ENCODE measurements at places on chromosomes 12 and 14.

DNA sequence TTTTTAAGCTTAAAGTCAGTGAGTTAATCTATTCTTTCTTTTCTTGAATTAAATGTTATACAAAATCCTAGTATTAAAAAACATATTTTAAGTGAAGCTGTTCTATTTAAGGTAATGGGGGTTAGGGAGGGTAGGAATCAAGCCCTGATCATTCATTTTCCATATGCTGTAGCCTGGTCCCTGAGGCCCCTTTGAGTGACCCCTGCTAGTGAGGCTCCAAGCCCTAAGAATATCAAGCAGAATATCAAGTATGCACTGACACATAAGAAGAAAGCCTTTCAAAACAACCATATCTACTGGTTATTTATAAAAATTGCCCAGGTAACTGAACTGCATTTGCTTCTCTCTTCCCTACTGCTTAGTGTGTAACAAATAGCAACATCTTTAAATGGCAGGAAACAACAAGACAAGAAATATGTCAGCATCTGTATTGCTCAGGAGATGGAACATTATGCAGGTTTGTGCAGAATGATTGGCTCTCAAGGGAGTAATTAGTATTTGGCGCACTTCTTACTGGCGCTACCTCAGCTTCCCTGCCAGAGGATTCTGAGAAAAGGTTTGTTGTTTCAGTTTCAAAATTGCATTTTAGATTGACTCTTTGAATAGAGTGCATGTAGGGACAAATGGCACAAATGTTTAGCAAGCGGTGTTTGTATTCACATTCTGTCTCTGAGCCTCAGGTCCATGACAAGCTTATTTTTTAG is 223.0 kb downstream of the DUSP6 start:
- no peak for DNase-seq

- no peak for DNase-seq
Observed at GRCh38 chr12:3193131-3193530, 116.0 kb downstream of the TSPAN9 start.

DNA sequence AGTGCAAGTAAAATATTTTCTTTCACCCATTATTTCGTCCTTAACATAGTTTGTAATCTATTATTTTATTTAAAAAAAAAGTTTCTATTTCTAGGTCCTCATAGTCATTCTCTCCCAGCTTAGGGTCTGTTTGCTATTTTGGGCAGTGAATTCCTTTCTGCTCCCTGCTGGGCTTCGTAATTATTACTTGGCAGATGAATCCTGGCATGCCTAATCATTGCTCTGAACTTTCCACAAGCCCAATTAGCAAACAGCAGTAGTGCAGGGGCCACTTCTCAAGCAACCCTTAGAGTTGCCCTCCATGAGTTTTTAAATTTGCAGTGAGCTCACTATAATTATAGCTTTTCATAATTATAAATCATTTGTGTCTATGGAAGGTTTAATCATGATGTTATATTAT is 1378.3 kb upstream of the SEL1L start:
- no peak for DNase-seq

DNA sequence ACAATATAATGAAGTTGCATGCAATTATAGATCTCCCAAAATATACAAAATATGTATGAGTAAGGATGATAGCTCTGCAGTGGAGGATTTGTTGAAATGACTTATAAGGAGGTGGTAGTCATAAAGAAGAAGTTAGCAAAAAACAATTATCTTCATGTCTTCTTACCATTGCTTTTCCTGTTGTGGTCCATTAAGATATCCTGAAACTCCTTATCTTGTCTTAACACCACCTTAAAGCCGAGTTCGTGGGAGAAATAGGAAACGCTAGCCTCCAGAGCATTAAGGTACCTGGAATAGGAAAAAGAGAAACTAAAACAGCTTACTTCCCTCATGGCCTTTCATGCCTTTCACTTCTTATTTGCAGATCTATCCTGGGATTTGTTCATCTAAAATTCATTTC is 15.2 kb downstream of the GUCY2C start:
- DNase-seq = no peak

DNA sequence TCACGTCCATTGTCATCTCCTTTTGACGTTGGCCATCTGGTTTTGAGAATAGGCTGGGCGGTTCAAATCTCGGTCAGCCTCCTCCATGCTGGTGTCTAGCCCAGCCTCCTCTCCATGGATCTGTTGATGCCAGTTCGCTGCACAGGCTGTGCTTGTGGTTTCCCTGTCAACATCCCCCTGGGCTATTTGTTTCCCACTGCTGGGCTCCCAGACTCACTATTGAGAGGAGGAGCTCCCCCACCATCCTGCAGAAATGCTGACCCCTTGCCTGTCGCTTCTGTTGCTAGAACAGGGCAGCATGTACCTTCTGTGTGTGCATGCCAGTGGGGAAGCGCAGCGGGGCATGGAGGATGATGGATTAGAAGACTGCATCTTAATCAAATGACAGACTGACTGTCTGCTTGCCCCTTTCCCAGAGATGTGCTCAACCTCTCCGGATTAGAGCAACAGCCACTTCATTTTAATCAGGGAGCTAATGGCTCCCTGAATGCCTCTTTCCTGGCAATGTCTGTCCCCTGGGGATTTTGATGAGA is 170.5 kb downstream of the TSPAN9 start:
- no peak for DNase-seq

- DNase-seq = no peak
Observed at GRCh38 chr14:46573498-46573897, 78.1 kb downstream of the RPL10L start.

DNA sequence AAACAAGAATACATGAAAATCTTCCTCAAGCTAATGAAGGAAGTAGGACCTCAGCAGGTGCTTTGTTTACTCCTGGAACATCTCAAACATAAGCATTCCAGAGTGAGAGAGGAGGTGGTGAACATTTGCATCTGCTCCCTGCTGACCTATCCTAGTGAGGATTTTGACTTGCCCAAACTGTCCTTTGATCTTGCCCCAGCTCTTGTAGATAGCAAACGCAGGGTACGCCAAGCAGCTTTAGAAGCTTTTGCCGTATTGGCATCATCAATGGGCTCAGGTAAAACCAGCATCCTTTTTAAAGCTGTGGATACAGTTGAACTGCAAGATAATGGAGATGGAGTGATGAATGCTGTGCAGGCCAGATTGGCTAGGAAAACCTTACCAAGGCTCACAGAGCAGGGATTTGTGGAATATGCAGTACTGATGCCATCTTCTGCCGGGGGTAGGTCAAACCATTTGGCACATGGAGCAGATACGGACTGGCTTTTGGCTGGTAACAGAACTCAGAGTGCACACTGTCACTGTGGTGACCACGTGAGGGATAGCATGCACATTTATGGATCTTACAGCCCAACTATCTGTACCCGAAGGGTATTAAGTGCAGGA is 1.9 kb downstream of the TOGARAM1 start:
- no peak for DNase-seq

GRCh38 chr12:111445726-111446581 is 40.2 kb downstream of the SH2B3 start:
- no peak for DNase-seq

- no peak for DNase-seq
Observed at GRCh38 chr14:76842414-76842813, 16.2 kb downstream of the LRRC74A start.

- no peak for DNase-seq
Observed at GRCh38 chr12:52279422-52280318, 5.2 kb downstream of the KRT86 start.

DNA sequence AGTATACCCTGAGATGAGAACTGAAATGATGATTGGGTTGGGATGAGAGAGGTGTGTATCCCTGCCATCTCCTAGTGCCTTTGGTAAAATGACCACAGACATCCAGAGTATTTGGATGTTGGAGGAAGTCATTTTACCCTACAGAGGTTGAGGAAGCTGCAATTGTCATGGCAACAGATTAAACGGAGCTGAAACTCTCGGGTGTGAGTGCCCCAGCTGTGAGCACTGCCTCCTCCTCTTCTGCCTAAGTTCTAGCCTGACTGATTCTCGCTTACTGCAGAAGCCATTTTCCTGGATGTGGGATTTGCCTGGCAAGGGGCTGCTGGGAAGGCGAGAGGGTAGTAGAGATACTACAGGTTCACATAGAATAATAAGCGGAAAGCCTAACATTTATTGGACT is 10.3 kb upstream of the PPP4R4 start:
- DNase-seq = no peak

- DNase-seq = no peak
Observed at GRCh38 chr14:85566603-85567002, 36.7 kb downstream of the FLRT2 start.

Data from stimulated activated CD8-positive, alpha-beta memory T cell treated with anti-CD3 and anti-CD28 coated beads, Interleukin-15, amount 100 ng/mL, for 48 hours (primary cell).